C1 segment of cervical spinal cord (tissue), 14 donors: ENCODE measurements at places on chromosomes 6 and 20.

DNA sequence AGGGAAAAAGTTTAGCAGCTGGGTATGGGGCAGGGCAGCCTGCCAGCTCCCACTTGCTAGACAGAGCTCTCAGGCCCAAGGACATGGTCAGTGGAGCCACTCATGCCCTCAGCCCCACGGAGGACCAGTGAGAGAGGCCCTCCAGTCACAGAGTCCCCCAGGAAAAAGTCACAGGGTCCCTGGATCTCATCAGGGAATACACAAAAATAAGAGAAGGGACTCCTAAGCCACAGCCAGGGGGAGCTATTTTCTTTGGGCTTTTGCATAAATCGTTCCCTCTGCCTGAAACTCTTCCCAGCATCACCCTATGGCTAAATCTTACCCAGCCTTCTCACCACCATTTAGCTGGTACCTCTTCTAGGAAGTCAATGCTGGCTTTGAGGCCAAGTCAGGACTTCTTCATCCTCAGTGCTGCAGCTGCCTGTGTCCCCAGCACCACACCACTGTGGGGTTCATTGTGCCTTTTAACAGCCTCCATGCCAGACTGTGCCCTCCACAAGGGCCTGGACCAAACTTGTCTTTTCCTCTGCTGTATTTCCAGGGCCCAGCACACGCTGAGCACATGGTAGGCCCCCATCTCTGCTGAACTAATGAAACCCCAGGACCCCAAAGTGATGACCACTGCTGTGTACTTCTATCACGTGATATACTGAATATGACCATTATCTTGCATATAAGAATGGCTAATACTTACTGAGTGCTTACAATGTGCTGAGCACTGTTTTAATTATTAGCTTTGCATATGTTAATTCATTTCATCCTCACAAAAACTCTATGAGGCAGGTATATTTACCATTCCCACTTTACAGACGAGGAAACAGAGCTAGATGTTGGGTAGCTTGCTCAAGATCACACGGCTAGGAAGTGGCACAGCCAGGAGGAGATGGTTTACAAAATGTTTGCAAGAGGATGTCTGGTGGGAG, 2.0 kb downstream of the ZNF335 start:
- no peak for DNase-seq

- no peak for DNase-seq
These were observed 200.3 kb downstream of the SYNDIG1 start for GRCh38 chr20:24669701-24670100.

GRCh38 chr20:12837646-12838045, 171.1 kb upstream of the SPTLC3 start:
- DNase-seq = no peak

DNA sequence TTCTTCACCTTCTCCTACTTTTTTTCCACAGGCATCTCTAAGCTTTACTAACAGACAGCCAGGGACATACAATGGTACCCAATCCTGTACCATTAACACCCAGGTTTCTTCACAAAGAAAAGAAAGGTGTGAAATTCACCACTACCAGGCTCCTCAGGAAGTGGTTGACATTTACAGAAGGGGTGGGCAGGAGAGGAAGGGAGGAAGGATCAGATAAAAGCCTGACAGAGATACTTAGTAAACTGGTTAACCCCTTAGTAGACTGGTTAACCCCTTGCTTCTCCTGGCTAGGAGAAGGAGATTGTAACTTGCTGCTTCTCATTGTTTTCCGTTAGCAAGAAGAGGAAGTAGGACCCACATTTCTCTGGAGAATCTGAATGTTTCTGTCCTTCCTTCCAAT, 7.2 kb downstream of the SAMD3 start:
- DNase-seq = no peak

- DNase-seq = no peak
These were observed 9.2 kb downstream of the PYGB start for GRCh38 chr20:25257130-25257529.

DNA sequence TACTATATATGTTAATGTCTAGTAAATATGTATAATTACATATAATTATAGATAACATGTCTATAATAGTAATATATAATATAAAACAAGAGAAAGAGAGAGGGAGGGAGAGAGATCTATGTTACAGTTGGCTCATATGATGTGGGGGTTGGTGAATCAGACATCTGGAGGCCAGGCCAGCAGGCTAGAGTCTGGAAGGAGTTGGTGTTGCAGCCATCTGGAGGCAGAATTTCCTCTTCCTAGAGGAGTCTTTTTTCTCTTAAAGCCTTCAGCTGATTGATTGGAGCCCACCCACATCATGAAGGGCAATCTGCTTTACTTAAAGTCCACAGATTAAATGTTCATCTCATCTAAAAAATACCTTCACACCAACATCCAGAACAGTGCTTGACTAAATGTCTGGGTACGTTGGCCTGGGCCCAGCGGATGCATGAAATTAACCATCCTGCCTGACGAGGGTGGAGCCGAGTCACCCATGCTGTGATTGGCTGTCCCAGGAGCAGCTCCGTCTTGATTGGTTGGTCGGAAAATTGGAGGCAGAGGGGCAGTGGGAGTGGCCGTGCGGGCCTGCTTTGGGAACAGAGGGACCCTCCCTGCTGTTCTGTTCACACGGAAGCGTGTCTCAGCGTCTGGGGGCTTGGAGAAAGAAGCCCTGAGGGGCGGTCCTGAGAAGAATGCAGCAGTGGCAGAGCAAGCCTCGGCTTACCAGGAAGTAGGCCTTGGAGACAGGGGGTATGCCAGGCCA, 392.4 kb downstream of the QKI start:
- DNase-seq = no peak

DNA sequence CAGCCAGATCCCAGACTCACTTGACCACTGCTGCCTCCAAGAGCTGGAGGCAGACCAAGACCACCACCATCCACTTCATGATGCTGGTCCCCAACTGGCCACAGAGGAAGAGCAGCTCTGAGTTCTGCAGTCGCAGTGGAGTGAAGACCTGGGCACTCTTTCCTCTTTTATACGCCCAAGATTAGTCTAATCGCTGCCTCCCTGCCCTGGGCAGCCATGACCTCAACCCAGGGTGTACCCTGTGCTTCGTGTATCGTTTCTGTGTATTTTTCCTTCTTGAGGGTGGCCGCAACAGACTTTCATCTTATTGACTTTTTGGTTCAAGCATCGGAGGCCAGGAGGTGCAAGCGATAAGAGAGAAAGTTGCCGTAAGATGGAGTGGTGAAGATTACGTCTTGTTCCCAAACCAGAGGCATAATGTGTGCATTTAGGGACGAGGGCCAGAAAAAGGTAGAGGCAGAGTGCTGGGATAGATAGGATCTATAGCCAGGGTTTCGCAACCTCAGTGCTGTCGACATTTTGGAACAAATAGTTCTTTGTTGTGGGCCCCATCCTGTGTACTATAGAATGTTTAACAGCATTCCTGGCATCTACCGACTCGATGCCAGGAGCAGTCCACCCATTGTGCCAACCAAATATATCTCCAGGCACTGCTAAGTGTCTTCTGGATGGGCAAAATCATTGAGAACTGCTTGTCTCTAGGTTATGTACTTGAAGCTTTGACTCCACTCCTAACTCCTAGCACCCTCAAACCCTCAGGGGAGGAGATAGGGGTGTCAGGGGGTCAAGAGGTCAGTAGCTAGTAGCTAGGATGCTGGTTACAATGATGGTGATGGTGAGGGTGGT, at the start of gene PGC:
PGC (minus strand) TSS at position 142 of the 846 bp plus-strand sequence; CDS start at position 79, 63 bp downstream.
- no peak for DNase-seq

- DNase-seq = no peak
These were observed 42.6 kb downstream of the DLL1 start for GRCh38 chr6:170248111-170248805.

DNA sequence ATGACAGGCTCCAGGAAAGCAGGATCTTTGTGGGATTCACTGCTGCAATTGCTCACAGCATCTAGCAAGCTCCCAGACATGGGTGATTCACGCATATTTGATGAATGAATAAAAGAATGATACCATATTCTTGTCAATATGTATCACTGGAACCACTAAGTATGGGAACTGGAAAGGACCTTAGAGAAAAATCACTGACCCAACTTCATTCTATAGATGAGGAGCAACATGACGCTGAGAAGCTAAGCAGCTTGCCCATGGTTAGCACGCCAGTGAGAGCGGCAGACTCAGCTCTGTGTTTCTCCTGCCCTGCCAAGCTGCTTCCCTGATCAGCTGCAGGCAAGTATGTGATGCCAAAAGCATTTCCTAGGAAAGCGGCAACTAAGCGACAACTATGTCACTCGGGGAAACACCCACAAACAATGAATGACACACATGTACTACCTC, 66.8 kb downstream of the PPP1R3G start:
- no peak for DNase-seq

GRCh38 chr20:46559001-46559400, 8.5 kb upstream of the OCSTAMP start:
- no peak for DNase-seq

DNA sequence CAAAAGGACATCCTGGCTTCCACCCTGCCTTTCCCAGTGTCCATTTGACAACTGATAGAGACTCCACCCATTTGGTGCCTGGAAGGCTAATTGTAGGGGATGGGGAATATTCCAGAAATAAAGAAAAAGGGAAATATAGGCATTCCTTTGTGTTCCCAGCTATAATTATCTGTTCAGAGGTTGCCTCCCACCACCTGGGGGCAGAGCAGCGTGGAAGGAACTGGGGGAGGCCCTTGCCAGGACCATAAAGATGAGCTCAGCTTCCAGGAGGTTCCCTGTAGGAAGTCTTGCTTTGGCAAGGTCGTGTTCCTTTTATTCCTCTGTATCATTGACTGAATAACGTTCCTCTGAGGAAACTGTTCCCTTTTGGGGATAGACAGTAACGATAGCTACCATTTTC, 214.7 kb downstream of the TFAP2C start:
- no peak for DNase-seq

DNA sequence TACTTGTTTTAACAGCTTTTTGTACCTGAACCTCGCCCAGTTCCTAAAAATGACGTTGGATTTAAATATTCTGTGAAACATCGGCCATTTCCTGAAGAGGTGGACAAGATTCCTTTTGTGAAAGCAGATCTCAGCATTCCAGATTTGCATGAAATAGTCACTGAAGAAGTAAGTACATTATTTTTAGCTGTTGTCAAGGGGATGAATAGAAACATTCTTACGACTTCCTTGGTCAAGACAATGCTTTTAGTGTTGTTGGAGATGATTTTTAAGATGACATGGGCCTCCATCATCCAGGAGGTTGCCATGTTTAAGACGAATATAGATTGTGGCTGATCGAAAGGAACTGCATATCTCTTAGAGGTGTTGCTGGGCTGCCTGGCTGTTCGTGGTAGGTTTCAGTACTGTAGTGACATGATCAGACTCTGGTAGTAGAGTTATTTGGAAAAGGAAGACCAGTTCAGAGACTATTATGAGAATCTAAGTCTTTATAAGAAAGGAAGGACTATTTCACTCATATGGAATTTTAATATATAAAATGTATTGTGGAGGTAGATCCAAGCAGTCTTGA, 29.9 kb upstream of the ADIG start:
- no peak for DNase-seq

GRCh38 chr6:31794294-31794865, 1.2 kb downstream of the VARS1 start:
- no peak for DNase-seq

DNA sequence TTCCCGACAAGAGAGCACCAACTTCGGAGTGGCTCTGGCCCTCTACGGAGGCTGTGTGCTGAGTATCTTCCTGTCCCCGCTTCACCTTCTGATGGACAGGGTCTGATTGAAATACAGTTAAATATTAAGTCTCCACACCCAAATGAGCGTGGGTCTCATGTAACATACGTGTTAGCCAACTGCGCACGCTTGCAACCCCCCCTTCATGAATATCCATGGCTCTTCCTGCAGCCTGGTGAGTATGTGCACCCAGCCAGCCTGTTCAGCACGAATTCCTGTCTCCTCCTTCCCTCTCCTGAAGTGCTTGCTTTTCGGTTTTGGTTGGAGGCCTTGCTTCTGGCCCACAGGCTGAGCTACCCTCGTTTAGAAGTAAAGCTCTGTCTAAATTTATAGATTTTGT, 102.9 kb upstream of the FRMD1 start:
- DNase-seq = no peak

DNA sequence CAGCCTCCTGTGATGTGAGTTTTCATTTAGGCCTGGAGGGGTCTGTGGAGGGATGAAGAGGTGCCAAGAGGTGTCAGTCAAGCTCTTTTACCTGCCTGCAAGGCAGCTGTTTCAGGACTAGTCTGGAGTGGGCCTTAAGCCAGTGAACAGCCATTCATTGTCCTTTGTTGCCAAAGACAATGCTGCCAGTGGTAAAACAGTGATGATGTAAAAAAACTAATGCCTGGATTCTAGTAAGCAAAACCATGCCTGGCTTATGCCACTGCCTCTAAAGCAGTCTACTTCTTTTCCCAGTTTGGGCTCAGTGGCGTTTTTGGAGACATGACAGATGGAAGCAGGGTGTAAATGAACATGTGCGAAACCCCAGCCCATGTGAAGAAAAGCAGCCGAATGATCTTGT, 93.5 kb upstream of the KCNK16 start:
- DNase-seq = no peak

DNA sequence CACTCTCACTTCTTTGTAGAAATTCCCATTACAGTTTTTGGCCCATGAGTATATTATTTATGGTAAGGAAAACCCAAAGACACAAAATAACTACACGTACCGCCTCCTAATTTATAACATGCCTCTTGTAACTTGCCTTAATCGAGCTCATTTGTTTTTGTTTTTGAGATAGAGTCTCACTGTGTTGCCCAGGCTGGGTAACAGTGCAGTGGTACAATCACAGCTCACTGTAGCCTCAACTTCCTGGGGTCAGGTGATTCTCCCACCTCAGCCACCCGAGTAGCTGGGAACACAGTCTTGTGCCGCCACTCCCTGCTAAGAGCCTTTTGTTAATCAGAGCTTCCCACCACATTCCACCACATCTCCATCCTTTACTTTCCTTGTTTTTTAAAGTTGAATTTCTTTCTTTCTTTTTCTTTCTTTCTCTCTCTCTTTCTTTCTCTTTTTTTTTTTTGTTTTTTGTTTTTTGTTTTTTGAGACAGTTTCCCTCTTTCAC, 15.5 kb downstream of the ASIP start:
- DNase-seq = no peak

DNA sequence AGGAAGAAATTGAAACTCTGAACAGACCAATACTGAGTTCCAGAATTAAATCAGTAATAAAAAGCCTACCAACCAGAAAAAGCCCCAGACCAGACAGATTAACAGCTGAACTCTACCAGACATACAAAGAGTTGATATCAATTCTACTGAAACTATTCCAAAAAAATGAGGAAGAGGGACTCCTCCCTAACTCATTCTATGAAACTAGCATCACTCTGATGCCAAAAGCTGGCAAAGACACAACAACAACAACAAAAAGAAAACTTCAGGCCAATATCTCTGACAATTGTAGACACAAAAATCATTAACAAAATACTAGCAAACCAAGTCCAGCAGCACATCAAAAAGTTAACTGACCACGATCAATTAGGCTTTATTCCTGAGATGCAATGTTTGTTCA, 246.0 kb upstream of the RUNX2 start:
- DNase-seq = no peak

DNA sequence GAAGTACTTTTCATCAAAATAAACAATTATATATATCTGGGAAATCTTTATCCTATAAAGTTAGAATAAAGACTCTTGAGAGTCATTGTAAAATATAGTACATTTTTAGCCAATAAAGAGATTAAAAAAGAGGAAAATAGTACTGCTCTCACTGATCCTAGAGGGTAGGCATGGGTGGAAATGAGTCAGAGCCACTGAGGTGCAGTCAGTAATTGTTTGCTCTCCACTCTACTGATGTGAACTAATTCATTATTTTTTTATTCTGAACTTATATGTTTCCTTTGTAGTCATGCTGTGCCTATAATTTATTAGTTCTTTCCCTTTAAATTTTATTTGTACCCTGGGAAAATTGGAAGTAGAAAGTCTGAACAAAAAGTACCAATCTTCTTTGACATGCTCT, 1359.4 kb upstream of the GJE1 start:
- no peak for DNase-seq

- DNase-seq = no peak
These were observed 506.6 kb downstream of the RNF144B start for GRCh38 chr6:18893540-18894269.
